ENCODE measurements at places on chromosomes 2 and 18.

DNA sequence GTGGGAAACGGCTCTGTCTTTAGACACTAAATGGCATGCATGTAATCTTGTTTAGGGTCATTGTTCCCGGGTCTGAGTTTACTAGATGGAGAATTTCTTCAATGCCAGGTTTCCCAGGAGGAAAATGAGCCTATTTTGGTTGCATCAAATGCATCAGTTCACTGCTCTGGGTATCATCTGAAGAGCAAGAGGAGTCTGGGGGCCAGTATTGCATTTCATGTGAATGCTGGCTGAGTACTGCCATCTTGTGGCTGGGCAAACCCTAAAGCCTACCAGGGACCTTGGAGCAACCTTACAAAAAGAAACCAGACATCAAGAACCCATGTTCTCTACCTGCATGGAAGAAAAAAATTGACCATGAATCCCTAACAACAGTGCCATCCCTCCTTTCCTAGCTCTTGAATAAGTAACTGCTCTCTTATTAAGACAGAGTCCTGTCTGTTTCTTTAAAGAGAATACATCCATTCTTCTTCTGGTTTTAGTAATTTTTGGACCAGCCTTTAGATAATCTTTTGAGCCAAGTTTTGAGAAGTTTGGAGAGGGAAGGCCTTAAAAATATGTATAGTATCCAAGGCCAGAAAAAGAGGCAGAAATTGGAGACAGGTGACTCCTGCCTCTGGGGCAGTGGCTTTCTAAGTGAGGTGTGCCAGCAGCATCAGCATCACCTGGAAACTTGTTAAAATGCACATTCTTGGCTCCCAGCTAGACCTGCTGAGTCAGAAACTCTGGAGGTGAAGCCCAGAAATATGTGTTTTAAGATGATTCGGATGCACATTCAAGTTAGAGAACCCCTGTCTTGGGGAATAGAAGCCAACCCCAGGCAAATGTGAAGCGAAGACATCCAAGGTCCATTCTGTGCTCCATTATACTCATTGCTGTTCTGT, 261.0 kb upstream of the CXCR4 start:
- DNase-seq, result peak; percentile 82

DNA sequence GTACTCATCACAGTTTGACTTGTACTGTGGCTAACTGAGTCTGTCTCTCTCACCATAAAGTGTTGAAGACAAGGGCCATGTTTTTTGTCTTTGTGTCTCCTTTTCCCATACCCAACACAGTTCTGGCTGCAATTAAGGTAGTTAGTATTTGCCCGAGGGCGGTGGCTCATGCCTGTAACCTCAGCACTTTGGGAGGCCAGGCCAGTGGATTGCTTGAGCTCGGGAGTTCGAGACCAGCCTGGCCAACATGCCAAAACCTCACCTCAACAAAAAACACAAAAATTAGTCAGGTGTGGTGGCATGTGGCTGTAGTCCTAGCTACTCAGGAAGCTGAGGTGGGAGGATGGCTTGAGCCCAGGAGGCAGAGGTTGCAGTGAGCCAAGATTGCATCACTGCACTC, 6.9 kb upstream of the KIF3C start:
- peak; percentile 19 for DNase-seq

DNA sequence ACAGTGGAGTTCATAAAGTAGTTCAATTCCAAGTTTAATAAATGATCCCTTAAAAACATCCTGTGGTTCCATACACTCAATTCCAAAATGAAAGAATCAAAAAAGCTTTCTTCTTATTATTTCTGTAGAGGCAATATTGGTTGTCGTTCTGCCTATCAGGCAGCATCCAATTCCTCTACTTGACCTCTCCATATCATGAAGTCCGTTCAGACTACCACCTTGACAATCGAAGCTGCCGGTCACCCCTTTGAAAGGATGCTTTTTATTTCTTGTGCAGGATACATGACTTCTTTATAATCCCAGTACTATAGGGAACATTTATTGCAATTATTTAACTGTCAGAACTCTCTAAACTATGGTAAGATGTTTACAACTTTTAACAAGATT, 3.3 kb upstream of the KCTD1 start:
- DNase-seq, result no peak

- no peak for DNase-seq
Observed at GRCh38 chr2:27966466-27966865, 75.9 kb downstream of the BABAM2 start.

DNA sequence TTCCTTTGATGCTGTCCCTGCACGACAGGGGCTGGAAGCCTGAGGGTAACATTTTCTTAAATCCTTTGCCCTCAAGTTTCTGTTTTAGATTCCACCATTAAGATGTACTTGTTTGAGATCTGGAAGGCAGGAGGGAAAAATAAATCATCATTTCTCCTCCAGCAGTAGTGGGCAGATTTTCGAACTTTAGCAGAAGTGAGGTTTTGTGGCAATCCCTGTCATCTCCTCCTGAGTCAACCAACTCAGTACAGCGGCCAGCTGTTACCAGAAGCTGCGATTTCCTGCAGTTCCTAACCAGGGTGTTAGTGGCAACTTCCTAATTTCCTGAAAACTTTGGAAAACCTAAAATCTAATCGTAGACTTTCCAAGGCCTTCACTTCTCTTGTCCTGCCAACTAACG, 517.2 kb upstream of the ACVR2A start:
- DNase-seq, result peak; percentile 39

- no peak for DNase-seq
Observed at GRCh38 chr2:150911766-150912280, 349.8 kb downstream of the RBM43 start.

DNA sequence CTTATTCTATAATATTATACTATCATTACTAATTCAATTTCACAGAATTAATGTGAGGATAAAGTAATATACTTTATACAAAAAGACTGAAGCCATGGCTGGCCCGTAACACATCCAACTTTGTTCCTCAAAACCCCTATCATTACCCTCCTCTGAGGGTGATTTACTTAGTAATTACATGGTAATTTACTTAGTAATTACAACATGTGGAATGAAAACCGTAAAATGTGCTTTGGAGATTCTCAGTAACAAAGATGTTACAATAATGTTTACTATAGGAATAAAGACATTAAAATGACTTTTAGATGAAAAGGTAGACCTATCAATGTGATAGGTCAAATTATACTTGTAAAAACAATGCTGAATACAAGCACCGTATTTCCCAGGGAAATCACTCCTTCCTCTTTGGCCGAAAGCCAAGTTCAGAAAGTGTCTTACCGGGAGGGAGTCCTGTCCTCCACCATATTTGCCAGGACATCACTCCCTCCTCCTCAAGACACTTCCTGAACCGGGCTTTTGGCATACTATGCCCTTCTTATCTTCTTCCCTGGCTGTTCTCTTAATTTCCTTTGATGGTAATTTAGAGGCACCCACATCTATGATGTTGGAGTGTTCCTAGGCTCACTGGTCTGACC, 1047.8 kb downstream of the SOCS6 start:
- no peak for DNase-seq

- no peak for DNase-seq
Observed at GRCh38 chr18:62693659-62694058, 21.7 kb upstream of the PHLPP1 start.

GRCh38 chr2:168528016-168528415, 71.9 kb downstream of the CERS6 start:
- DNase-seq, result no peak

GRCh38 chr2:181104512-181105115, 124.2 kb downstream of the UBE2E3 start:
- no peak for DNase-seq

DNA sequence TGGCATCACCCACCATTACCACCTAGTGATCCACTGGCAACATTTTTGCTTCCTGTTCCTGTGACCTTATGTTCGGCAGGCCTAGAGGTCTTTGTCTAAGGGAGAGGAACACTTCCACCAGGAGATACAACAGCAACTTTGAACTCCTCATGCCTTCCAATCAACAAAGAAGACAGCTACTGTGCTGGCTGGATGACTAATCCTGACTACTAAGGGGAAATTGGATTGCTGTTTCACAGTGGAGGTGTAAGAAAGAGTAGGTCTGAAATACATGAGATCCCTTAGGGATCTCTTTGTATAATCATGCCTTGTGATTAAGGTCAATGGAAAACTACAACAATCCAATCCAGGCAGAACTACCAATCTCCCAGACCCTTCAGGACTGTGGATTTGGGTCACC, 45.2 kb downstream of the EIF2AK3 start:
- DNase-seq, result no peak

- no peak for DNase-seq
Observed at GRCh38 chr2:110740747-110741349, 8.5 kb downstream of the ACOXL start.

- no peak for DNase-seq
Observed at GRCh38 chr18:2522112-2522511, 49.2 kb downstream of the METTL4 start.

GRCh38 chr18:29351171-29351570, 1174.2 kb upstream of the CDH2 start:
- no peak for DNase-seq

GRCh38 chr2:110170102-110170501, 34.7 kb downstream of the NPHP1 start:
- no peak for DNase-seq

GRCh38 chr2:98347298-98348065, 1.2 kb downstream of the CNGA3 start:
- DNase-seq, result no peak

- DNase-seq, result no peak
Observed at GRCh38 chr18:69664399-69664798, 263.7 kb downstream of the DOK6 start.

- DNase-seq, result no peak
Observed at GRCh38 chr2:210782222-210782621, 225.8 kb downstream of the CPS1 start.

DNA sequence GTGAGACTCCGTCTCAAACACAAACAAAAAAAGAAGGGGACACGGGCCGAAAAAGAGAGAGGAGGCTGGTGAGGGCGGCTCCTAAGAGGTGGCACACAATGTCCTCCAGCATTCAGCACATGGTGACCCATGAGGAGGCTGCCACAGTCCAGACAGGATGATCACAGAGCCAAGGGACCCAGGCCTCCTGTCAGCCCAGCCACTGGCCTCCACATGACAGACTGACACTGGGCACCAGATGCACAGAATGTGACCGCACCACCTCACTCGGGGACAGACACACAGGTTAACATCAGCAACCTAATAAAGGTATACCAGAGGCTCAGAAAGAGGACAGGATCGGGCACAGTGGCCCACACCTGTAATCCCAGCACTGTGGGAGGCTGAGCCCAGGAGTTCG, 21.0 kb downstream of the PASK start:
- no peak for DNase-seq

DNA sequence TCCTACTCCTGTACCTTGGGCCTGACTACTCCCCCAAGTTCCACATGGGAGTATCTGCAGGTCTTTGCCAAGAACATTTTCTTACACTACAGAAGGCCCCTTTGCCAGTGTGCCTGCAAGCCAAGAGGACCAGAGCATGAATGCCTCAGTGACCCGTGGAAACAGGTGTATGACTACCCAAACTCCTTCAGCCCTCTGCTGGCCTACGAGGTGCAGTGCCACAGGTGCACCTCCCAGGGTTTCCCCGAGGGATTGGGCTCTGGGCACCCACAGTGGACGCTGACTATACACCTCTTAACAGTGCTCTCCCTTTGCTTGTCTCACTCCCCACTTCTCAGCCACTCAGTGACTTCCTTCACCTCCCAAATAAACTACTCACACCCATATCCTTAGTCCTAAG, 91.4 kb downstream of the COL6A3 start:
- no peak for DNase-seq

DNA sequence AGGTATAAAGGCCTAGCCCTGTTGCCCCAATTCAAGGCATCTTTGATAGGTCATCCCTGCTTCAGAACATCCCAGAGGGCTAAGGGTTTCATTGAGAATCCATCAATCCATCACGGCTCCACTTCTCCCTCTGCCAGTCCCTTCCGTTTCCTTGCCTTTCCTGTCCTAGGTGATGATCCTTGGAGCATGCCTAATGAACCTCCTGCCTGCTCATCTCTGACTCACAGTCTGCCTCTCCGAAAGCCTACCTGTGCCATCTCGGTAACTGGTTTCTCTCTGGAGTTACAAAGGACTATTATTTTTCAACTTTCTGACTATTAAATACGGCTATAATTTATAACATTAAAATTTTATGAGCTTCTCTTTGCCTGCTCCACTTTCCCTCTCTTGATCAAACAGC, 36.7 kb upstream of the OSBPL6 start:
- DNase-seq, result no peak

- DNase-seq, result peak; percentile 16
Observed at GRCh38 chr2:127423478-127423843, 5.2 kb downstream of the PROC start.

GRCh38 chr2:128774320-128775216, 455.9 kb upstream of the HS6ST1 start:
- DNase-seq, result peak; percentile 7

DNA sequence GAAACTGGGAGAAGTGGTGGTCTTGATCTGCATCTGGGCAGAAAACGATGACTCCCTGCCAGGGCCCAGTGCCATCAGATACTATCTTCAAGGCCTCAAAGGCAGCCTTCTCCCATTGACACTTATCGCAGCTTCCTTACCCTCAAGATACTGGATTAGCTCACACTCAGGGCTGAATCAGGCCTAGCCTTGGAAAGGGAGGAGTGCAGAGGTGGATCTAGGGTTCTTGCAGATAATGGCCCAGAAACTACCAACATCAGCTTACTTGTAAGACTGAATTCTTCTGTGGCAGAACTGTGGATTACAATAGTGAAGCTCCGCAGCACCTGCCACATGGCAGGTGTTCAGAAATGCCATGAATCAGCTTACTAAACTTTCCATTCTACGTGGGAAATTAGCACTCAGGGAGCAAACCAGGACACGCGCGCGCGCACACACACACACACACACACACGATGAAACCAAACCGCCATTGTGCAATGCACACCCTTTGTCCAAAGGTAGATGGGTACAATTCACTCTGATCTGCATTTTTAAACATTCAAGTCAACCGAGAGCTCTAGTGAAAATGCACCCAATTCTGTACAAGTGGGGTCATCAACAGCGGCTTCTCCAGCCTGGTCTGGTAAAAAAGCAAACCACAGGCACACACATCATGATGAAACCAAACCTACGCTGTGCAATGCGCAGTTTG, 26.3 kb upstream of the TMEM182 start:
- DNase-seq, result no peak

DNA sequence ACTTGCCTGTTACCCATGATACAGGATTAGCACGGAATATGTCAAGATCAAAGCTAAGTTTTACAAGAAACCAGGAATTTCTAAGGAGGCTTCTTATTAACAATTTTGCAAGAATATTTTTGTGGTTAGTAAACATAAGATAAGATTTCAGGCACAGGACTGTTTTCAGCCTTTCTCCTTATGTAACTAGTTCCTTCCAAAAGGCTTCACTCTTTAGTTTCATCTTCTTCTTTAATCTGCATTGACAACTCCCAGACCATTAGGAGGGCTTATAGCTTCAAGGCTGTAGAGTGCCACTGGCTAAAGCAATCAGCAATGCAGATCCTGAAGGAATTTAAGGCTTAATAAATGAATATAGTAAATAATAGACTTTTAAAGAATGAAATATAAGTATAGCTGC, 29.3 kb downstream of the SLC14A1 start:
- DNase-seq, result no peak

GRCh38 chr2:161085149-161085548, 75.1 kb upstream of the TANK start:
- peak; percentile 22 for DNase-seq
